Cardiac fibroblast (primary cell): ENCODE measurements at places on chromosomes 12 and 14.
A peak's percentile ranks its signal among the peaks of the same experiment; 100 is the strongest.

DNA sequence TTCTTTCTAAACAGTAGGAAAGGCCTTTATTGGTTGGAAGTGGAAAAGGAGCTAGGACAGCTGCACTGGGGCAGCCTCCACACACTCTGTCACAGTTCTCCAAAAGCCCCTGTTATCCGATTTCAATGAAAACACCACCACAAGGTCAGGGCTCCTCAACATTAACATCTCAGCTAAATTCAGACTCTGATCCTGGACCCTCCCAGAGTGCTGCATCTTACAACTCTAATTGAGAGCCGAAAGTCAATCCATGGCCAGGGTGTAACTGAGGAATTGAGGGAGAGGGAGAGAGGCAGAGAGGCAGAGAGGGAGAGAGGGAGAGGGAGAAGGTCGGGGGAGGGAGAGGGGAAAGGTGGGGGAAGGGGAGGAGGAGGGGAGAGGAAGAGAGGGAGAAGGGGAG lies 32.1 kb downstream of the DICER1 start:
- no peak for DNase-seq

- no peak for DNase-seq
Measured at GRCh38 chr14:74211945-74212580, 27.2 kb upstream of the VSX2 start.

- DNase-seq: no peak
Measured at GRCh38 chr14:64844969-64845536, 34.7 kb downstream of the SPTB start.

DNA sequence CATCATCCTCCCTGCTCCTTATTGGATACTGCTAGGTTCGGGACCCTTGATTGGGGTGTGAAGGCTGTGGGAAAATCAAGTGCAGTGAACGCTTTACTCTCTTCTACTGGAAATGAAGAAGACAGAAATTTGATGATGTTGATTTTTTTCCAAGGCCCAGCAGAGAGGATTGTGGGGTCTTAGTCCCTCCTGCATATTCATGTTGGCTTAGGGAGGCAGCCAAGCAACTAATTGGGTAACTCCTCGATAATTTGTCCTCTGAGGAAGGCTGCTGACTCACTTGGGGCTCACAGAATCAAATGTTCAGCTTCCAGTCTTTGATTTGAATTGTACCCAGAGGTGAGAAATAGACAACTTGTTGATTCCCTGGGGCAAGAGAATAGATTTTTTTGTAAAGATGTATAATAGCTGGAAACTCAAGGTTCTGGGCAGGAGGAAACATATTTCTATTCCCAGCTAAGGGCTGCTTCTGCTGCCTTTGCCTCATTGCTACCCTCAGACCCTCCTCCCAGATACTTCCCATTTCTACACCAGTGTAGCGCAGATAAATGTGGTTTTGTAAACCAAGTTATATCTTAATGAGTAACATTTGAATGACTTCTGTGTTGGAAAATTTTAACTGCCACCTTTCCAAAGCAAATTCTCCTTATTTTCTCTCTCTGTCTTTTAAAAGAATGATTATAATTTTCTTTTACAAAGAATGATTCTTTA lies 21.7 kb downstream of the NEUROD4 start:
- no peak for DNase-seq

GRCh38 chr12:125114365-125115141 lies 49.3 kb downstream of the AACS start:
- DNase-seq: no peak

DNA sequence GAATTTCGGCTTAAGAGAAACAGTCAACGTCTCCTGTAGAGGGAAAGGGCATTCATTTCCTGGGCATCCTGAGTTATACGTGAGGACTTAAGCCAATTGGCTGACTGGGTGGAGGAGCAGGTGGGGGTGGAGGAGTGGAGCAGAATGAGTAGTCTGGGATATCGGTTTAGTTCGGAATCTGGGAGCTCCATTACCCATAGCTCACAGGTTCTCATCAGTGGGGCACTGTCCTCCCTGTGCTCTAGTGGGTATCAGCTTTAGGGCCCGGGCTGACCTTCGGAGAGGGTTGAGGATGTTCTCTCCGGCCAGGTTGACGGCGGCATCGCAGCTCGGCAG lies 704 bp downstream of the SDR39U1 start:
- no peak for DNase-seq

DNA sequence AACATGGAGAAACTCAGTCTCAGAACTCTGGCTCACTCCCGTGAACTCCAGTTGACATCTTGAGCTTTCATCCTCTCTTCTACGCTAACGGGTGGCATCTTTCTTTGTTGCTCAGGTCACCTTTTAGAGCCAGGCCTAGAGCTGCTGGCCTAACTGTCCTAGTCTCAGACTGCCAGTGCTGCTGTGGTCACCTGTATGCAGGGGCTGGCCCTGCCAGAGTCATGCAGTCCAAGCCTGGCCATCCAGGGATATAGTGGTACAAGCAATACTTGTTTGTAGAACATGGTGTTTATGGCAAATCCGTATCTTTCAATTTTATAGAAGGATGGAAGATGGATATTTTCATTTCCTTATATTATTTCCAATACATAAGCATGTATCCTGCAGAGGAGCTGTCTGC lies 117.2 kb downstream of the PELI2 start:
- no peak for DNase-seq

GRCh38 chr12:80553316-80553715 lies 109.3 kb downstream of the PTPRQ start:
- peak; percentile 90 for DNase-seq

DNA sequence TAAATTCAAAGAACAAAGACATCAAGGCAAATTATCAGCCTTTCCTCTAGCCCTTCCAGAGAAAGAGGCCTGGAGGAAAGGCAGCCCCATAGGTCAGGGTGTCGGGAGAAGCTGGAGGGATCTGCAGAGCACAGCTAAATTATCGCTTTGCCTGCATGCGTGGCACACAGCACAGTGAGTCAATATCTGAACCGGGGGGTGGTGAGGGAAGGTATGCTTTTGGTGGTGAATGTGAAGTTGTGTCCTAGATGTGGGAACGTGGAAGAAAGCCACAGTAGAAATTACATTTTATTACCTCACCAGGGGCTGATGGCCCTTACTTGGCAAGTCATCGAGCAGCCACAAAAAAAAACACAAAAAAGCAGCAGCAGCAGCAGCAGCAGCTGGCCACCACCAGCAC lies 243.2 kb downstream of the EGLN3 start:
- no peak for DNase-seq

DNA sequence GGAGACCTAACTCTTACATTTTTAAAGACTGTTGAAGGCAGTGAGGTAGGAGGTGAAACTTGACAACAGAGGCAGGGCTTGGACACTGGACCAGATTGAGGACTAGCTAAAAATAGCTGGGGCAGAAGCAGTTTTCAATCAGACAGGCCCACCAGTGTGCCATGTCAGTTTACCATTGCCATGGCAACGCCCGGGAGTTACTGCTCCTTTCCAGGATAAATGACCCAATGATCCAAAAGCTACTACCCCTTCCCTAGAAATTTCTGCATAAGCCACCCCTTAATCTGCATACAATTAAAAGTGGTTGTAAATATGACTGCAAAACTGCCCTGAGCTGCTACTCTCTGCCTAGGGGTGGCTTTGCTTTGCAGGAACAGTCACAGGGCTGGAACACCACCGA lies 53.2 kb upstream of the PKP2 start:
- no peak for DNase-seq

DNA sequence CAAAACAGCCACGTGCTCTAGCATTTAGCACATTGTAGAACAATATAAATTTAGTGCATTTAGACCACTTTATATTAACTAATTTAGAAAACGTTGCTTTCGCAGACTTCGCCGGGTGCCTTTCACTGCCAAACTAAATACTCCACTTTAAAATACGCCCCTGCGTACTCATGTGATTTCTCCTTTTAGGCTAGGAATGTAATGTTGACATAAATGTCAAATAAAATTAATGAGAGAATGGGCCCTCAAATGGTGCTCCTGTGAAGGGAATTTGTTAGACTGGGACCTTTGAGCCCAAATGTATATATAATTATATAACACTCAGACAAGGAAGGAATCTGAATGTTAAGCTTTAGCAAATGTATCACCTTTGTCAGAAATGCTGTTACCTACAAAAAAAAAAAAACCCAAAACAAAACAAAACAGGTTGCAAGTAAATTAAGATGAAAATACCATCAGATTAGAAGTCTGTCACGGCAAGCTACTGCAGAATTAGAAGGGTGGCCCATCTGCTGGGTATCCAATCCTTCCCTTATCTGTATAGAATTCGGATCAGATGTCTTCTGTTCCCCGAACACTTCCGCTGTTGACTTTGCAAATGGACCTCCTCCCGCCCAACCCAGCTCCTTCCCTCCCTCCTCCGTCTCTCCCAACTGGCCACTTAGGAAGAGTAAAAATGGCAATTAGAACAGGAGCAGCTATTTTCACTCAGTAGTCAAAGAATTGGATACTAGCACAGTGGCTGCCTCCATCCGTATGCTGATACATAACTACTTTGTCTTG lies 159.3 kb upstream of the FOXN3 start:
- no peak for DNase-seq

GRCh38 chr12:66647034-66647691 lies 31.7 kb downstream of the GRIP1 start:
- peak; percentile 74 for DNase-seq

DNA sequence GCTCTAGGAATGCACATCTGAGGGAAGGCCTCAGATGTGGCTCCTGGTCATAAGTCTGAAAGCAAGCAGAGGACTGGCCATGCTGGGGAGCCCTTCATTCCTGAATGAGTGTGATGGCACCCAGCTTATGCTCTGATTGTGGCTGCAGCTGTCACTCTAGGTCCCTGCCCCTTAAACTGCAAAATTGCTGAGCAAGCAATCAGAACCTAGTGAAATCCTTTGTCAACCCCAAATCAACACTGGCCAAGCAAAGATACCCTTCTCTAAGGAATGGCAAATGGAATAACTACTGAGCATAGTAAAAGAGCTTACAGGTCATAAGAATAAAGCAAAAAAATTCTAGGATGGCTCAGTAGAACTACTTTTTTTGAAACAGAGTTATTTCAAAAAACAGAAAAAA lies 4.3 kb upstream of the PLEKHG7 start:
- no peak for DNase-seq

GRCh38 chr14:96231526-96232130 lies 24.4 kb upstream of the BDKRB1 start:
- DNase-seq: no peak

- peak; percentile 43 for DNase-seq
Measured at GRCh38 chr14:52067873-52068614, 815 bp downstream of the NID2 start.

- DNase-seq: no peak
Measured at GRCh38 chr14:66708267-66708666, 200.3 kb downstream of the GPHN start.

GRCh38 chr12:27615331-27615891 lies 80.8 kb upstream of the REP15 start:
- DNase-seq: peak; percentile 49

- DNase-seq: peak; percentile 89
Measured at GRCh38 chr12:109147954-109148353, 31.6 kb downstream of the ACACB start.

DNA sequence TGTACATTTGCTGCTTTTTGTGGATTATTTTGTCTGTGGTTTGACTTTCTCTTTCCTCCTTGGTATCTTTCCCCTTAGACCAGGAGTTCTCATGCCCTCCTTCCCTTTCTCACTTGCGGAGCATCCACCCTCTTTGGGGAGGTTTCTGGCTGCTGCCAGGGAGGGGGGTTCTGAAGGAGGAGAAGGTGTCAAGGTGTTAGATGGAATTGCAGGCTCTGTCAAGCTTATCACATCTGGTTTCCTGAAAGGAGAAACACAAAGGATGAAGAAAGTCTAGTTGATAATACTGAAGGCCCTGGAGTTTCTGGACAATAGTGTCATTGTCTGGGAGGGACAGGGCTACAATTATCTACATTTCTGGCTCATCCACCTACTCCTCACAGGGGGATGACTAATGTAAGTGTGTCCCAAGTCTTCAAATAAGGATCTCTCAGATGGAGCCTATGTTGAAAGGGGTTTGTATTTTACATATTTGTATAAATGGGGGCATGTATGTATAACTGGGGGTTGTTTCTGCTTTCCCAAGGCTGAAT lies 217.3 kb upstream of the CCDC196 start:
- DNase-seq: no peak

GRCh38 chr14:32950584-32950983 lies 11.9 kb downstream of the NPAS3 start:
- DNase-seq: no peak

DNA sequence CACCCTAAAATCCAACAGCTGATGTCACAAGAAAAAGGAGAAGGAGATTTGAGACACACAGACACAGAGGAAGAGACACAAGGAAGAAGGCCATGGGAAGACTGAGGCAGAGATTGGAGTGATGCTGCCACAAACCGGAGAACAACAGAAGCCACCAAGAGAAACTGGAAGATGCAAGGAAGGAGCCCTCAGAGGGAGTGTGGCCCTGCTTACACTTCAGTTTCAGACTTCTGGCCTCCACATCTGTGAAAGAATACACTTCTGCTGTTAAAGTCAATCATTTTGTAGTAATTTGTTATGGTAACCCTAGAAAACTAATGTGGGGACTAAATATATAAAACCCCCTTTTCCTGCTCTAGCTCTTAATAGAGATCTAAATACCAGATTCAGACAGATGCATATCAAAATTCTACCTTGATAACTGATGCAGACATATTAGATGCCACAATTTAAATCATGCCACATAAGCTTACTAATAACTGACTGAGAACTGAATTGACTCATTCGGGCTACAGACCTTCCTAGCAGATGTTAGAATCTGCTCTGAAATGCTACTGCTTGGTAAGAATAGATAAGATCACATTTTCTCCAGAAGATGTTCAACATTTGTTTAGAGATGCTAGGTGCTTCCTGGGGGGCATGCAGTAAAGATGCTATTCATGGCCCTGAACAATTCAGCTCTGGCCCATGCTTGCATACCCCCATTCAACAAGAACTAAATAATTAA lies 113.1 kb upstream of the CCND2 start:
- DNase-seq: no peak

GRCh38 chr12:52268212-52268611 lies 6.2 kb upstream of the KRT86 start:
- DNase-seq: peak; percentile 31

DNA sequence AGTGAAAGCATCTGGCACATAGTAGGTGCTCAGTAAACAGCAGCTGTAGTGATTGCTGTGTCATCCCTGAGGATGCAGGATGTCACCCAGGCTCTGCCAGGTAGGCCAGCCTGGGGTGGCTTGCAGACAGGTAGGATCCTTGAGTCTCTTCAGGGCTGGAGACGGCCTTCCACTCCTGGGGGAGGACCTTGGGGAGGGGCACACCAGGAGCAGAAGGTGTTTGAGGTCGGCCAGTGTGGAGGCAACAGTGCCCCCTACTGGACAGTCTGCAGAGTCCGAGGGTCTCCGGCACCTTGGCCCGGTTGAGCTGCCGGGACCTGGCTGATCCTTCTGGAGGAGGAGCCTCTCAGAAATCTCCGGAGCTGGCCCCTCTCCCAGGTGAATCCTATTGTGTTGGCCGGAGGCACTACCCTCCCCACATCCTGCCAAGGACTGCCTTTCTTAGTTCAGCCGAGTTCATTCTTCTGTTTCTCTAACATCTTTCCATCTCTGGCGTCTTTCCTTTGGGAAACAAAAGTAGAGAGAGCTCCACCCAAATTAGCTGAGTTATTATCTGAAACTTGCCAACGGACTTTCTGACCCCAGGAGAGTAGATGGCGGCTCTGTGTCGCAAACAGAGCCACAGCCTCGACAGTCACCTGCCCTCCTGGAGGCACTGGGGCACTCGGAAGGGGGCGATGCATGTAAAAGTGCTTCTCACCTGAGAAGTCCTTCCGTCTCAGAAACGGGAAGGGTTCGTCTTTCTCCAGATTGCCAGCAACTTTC lies 41.8 kb upstream of the CLMN start:
- DNase-seq: peak; percentile 38
